Stimulated activated CD8-positive, alpha-beta memory T cell treated with anti-CD3 and anti-CD28 coated beads, Interleukin-15, amount 100 ng/mL, for 1 hour (primary cell): ENCODE measurements at places on chromosomes 1 and 21.

DNA sequence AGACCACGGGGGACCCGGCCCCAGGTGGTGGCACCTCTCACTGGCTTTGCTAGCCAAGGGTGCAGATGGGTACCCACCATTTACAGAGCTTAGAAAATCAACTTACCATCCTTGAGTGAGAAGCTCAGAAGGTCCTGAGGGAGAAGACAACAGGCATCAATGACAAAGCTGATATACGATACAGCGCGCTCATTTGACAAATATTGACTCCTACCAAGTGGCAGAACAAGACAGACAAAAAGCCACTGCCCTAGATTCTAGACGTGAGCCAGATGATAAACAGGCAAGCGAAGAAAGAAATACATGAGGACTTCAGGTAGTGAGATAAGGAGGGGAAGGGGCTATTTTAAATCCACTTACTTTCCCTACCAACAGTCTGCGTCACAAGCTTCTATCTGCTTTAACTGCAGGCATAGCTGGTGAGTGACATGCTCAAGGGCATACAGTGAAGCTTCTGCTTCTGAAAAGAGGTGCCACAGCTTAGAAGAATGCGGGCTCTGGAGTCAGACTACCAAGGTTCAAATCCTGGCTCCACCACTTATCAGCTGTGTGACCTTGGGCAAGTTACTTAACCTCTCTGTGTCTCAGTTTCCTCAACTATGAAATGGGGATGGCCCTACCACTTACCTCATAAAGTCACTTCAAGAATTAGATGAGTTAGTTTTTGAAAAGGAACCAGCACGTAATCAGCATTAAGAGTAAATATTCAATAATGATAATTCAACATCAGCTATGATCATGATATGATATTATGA is 29.1 kb downstream of the TMCO4 start:
- no peak for DNase-seq

DNA sequence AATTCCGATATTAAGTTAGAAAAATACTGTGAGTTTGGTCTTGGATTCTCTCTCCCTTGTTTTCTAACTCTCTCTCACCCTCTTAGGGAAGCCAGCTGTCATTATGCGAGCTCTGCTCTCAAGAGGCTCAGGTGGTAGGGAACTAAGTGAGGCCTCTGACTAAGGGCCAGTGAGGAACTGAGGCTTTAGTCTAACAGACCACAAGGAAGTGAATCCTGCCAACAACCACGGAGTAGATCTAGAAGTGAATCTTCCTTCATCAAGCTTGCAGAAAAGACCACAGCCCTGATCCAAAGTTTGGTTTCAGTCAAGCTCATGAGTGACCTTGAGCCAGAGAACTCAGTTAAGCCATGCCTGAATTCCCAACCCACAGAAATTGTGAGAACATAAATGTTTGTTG is 180.1 kb upstream of the PRMT6 start:
- DNase-seq = no peak

DNA sequence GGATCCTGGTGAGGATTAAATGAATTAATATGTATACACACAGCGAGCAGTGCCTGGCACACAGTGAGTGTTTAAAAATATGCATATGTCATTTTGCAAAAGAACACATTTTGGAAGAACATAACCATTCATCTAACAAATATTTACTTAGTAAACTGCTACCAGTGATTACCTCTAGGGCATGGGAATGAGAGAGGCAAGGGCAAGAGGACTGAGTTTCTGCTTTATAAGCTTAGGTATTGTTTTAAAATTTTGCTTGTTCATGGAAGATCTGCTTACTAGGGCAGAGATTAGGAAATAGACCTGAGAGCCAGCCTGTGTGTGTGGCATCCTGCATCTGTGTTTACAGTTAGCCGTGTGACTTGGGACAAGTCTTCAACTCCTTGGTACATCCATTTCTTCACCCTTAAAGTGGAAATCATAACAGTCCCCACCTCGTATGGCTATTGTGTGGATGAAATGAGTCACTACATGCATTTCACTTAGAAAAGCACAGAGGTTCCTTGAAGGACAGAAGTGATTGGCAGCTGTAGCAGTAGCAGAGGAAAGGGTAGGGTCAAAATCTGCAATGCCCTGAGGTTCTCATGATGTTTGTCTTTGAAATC is 198.5 kb upstream of the FMN2 start:
- no peak for DNase-seq

DNA sequence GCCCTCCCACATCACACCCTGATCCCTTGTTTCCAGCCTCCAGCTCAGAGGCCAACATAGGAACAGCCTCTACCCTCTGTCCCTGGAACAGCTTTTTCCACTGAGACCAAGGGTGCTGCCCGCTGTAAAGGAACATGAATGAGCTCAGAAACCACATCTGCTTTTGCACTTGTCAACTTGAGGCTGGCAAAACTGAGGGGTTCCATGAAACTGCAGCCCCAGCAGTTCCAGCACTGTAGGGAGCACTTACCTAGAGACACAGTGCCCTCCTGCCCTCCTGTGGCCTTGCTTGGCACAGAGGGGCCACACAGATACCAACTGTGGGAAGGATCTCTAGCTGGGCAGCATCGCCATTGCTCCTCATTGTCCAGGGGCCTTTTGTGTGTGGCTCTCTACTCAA is 51.7 kb downstream of the ITPKB start:
- no peak for DNase-seq

DNA sequence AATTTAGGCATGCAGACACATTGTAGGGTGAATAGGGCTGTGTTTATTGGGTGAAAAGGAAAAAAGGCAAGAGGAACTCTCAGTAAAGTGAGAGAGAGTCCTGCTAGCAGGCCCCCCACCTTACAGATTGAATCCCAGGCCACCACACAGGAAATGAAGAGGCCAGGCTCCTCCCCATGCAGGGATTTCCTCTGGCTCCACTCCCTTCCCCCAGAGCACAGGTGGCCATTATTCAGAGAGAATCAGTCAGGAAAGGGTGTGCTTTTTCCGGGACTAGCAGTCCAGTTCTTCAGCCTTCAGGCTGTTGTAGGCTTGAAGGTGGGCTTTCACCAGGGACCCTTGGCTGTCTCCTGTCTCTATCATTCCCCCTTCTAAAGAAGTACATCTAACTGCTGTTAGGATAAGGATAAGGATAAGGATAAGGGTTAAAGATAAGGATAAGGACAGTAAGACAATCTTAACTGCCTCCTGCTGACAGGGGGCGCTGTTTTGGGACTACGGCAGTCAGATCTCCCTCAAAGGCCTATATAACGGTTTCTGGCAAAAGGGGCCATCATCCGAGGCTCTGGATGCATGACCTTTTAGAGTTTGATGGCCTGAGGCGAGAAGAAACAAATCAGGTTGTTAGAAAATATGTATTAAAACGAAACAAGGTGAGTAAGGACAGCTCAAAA is 26.3 kb downstream of the ZNF648 start:
- DNase-seq = no peak

DNA sequence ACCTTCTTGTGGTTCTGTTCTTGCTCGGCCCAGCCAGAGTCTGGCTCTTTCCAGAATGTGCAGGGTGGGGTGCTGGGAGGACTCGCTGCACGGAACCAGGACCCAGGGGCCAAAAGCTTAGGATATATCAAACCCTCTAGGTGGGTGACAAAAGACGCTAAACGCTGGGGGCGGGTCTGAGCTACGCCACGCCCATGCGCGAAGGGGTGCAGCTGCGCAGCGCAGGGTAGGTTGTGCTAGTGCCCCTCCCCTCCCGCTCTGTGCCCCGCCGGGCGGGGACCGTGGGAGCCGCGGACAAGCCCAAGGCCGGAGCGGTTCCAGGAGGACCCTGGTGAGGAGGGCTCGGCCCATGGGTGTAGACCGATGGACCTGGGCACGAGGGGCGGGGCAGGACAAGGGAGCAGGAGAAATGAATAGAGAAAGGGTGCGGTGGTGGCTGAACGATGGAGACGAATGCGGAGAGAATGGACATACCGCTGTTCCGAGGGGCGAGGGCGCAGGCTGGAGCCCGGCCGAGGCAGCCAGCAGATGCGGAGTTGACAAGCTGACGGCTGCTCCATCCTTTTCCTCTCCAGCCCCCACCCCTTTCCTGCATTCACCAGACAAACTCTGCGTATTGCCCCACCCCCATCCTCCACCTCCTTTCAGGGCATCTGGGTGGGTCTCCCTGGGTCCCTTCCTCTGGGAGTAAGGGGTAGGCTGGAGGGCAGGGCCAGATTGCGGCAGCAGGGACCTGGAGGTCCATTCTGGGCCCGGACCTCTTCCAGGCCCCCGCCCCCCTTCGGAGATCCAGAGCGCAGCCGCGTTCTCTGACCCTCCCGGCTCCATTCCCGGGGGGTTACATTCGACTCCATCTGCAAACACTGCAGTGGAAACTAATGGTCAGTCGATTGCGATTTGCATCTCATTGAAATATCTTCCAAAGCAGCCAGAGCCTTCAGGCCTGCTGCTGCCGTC is at the start of gene RUSC1:
RUSC1 (plus strand) TSS at position 234 of the 957 bp plus-strand sequence. CDS start 880 bp downstream, outside the sequence.
- peak; percentile 36 for DNase-seq

- DNase-seq = no peak
Observed at GRCh38 chr1:47843781-47844557, 153.2 kb downstream of the TRABD2B start.

- no peak for DNase-seq
Observed at GRCh38 chr1:169287280-169287679, 80.3 kb downstream of the NME7 start.

DNA sequence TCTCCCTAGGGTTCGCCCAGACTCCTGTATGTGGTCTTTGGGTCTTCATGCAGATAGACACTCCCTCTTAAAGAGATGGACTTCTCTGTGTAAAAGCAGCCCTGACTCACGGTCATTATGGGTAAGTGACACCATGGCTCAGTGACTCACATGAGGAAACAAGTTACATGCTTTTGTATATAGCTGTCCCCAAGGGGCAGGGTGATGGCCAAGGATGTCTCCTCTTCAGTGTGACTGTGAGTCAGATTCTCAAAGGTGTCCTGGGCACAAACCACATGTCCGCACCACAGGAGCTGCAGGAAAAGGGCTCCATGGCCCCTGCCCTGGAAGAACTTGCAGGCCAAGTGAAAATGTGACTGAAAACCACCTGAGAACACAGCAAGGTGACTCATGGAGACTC is 380.4 kb downstream of the NPHP4 start:
- no peak for DNase-seq

DNA sequence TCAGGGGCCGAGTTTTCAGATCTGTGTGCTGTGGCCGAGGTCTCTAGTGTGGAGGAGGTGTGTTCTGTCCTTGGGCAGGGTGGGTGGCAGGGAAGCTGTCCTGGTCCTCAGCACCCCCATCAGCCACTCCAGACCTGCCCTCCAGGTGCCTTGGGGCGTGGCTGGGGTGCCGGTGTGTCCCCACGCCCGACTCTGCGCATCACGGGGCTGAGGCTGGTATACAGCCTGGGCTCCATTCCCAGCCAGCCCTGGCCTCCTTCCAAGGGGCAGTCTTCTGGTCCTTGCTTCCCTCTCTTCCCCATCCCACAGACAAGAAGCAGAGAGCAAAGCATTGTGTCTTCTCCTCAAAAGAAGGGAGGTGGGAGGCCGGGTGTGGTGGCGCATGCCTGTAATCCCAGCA is 4.0 kb downstream of the SAMD11 start:
- DNase-seq = no peak

GRCh38 chr1:30277911-30278310 is 445.5 kb downstream of the MATN1 start:
- DNase-seq = no peak

- no peak for DNase-seq
Observed at GRCh38 chr1:22457345-22457744, 5.7 kb downstream of the ZBTB40 start.

GRCh38 chr1:232900818-232901217 is 49.6 kb upstream of the NTPCR start:
- no peak for DNase-seq

GRCh38 chr1:147077936-147078605 is 94.2 kb downstream of the PRKAB2 start:
- no peak for DNase-seq

DNA sequence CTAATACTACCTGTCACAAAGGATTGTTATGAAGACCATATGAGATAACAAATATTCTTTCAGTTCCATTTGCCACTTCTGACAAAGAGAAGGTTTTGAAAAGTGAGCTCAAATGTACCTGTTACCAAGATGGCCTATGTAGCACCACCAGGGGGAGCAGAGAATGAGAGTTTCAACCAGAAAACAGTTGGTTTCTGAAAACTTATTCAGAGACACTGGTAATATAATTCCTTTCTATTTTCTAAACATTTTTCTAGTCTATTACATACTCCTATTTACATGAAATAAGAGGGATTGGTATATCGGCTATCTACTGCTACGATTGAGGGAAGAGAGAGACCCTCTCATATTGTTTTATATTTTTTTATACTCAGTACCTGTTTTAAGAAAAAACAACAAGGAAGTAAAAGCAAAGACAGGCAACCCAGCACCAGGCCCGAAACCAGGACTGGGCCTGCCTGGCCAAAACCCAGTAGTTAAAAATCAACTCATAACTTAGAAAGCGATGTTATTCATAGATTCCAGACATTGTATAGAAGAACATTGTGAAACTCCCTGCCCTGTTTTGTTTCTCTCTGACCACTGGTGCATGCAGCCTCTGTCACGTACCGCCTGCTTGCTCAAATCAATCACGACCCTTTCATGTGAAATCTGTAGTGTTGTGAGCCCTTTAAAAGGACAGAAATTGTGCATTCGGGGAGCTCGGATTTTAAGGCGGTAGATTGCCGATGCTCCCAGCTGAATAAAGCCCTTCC is 48.3 kb downstream of the IL23R start:
- peak; percentile 12 for DNase-seq

- no peak for DNase-seq
Observed at GRCh38 chr21:45030682-45031570, 43.5 kb upstream of the ADARB1 start.

- no peak for DNase-seq
Observed at GRCh38 chr1:11399250-11399649, 79.7 kb upstream of the DISP3 start.

DNA sequence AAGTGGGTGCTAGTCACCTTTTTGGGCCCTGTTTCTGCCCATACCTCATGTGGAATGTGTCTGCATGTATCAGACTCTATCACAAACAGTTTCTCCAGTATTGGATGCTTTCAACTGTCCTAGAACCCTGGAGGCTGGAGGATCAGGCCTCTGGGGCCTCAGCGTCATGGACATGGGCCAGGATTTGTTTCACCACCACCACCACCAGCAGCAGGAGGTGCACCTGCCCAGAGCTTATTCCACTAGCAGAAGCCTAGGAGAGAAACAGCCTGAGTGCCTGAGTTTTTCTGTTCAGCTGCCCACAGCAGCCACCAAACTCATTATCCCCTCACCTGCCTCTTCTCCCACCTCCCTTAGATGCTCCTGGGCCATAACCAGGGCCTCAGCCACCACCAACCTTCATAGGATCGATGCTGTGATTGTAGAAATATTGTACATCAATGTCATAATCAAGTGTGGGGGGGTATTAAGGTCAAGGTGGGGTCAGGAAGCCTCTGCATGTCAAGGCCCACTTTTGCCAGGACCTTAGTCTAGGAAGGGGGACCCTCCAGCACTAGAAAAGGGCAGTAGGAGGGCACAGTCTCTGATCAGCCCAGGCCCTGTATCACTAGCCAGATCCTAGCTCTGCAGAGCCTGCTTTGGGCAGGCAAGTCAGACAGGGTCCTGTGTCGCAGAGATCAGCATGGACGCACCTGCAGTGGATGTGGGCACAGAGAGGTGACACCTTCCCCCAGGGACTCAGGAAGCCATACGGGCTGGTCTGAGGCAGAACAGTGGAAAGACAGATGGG is 9.3 kb downstream of the DMAP1 start:
- DNase-seq = no peak

GRCh38 chr1:213051881-213052202 is 801 bp downstream of the RPS6KC1 start:
- DNase-seq = no peak
